ENCODE measurements at places on chromosomes 7 and 10.

DNA sequence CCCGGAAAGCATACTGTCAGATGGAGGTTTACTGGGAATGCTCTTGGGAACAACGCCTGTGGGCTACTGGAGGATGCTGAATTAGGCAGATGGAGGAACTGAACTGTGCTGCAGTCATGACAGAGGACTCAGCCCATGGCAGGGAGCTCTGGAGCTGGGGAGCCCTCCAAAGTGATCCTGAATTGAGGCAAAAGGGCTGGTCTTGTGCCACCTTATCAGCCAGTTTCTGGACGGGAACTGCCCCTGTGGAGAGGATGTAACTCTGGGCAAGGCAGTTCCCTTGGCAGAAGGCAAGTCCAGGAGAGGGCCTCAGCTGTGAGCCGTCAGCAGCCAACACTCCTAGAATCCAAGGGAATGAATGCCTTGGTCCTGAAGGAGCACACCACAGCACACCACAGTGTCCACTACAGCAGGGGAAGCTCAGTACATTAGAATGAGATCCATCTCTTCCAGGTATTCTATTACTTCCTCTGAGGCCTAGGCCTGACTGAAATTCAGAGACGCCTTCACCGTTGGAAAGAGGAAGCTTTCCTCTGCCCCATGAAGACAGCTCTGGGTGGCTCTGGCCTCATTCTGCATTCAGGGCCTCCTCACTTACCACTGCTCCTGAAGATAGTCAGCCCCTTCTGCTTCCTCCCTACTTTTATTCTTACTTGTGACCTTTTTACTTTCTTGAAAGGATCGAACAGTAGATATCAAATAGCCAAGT lies 139.6 kb upstream of the GPR26 start:
- no peak for DNase-seq

- no peak for DNase-seq
Measured at GRCh38 chr10:132837905-132838304, 52.0 kb upstream of the NKX6-2 start.

- DNase-seq = no peak
Measured at GRCh38 chr10:47048526-47048905, 137.3 kb downstream of the PTPN20 start.

GRCh38 chr10:49300140-49300974 lies 1.4 kb downstream of the C10orf71 start:
- no peak for DNase-seq

DNA sequence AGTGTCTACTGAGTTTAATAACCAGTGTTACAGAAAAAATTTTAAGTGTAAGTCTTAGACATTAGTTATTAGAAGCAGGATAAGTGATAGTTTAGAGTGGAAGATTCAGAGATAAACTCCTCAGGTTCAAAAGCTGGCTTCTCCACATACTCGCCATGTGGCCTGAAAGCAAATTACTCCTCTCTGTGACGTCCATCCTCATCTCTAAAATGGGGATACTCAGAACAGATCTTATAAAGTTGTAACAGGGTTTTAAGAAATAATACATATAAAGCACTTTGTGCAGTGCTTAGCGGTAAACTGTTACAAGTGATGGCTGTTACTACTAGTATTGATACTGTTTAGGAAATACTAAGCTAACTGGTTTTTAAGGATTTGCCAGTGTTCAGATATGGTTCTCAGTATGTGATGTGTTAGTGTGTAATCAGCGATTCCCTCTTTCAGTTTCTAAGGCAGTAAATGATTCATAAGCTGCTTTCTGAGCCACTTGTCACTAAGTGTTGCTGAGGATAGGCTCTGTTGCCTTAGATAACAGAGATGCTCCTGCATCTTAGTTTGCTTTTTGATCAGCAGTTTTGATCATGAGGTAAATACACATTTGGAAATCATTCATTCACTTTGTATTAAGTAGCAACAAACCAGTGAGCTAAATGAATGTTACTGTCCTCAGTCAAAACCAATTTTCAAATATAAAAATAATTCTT lies 58.7 kb downstream of the CYP51A1 start:
- DNase-seq = no peak

DNA sequence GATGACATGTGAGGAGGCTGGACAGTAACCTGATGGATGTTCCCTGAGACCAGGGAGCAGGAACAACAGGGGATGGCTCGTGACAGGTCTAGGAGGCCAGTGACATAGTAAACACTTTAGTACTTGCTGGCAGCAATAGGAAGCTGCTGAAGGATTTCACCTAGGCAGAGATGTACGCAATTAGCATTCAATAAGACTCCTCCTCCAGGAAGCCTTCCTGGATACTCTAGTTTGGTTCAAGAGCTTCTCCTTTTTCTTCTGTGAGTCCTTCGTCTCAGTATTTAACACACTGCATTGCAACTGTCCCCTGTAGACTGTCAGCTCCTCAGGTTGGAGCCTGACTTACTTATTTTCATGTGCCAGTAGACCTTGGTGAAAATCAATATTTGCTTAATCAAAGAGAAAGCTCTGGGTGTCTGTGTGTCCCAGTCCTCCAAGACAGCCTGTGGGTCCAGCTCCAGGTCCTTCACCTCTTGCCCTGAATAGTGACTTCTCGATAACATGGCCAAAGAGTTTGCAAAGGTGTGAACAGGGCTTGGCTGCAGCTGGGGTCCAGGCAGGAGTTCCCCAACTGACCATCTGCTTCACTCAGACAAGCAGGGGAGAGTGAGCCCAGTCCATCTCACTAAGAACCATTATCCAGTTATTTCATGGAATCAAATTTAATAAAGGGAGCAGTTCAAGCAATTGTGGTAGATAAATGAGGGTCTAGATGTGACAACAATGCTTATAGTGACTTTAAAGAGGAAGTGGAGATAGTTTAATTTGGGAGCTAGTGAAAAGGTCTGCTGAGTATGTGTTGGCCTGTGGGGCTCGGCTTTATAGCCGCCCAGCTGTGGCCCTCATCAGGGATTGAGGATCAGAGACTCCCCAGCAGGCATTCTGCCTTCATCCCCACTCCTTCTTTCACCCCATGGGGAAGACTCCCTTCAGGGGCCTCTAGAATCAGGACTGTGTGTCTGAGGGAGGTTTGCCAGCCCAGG lies 9.4 kb downstream of the TMEM273 start:
- no peak for DNase-seq

GRCh38 chr7:20307901-20308300 lies 22.8 kb upstream of the ITGB8 start:
- no peak for DNase-seq

DNA sequence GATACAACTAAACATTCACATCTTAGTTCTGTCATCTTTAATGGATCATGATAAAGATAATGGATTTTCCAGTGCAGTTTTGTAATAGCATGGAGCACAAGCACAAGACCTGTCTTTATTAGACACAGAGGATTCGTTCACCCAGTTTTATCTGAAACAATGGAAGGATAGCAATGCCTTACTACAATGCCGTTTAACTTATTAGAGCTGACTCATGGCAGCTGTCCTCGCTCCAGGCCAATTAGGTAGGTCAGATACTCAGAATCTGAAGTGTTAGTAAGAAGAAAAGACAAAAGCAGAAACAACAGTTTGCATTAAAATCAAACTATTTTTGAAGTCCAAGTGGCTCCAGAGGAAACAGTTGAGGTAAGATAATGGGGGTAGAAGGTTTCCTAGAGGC lies 12.8 kb downstream of the OR13A1 start:
- DNase-seq = no peak

- no peak for DNase-seq
Measured at GRCh38 chr7:42283553-42283952, 46.5 kb upstream of the GLI3 start.

GRCh38 chr7:24826662-24827020 lies 69.4 kb upstream of the GSDME start:
- no peak for DNase-seq

- no peak for DNase-seq
Measured at GRCh38 chr10:19946245-19946644, 130.0 kb downstream of the PLXDC2 start.

DNA sequence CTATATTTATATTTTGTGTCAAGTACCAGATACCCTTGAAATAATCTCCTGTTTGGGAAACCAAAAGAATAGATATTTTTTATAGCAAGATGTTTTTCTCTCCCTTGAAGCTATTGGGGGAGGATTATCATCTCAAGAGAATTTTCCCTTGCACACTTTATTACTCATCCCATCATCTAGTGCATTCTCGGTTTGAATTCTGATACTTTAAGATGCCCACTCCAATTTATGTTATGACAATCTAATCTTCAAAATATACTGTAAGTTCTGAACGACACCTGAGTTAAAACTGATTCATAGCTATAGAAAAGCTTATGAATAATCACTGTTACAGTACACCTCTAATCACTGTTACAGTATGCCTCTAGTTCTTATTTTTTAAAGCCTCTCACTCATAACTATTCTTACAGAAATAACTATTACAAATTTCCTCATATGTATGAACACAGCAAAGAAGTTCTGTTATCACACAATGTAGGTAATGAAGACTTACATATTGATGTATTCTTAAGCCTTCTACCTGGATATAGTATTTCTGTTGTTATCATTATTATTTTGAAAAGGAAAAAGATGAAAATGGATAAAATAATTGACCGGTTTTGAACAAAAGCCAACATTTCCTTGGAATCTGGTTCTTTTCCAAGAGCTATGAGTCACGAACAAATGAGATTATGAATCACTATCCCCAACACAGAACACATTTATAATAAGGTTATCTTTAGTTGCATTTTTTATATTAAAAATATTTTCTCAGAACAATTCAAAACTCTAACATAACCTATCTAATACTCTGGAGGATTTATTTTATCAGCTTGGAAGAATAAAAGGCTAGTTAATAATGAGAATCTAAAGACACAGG lies 72.3 kb upstream of the FAM13C start:
- no peak for DNase-seq

- no peak for DNase-seq
Measured at GRCh38 chr7:81339946-81340345, 421.1 kb upstream of the SEMA3C start.

- no peak for DNase-seq
Measured at GRCh38 chr10:89879121-89879520, 177.7 kb downstream of the KIF20B start.

DNA sequence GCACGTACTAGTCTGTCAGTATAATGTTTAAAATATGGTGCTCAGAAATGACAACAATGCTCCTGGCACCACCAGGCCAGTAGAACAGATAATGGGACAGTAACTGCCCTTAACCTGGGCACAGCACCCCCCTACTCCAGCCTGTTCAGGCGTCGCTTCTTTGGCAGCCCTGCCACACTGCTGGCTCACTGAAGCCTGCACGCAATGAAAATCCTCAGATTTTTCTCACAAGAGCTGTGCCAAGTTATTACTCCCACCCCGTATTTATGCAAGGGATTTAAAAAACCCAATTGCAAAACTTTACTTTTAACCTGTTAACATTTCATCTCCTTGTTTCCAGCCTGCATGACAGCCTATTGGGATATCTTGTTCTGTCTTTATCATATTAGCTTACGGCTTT lies 56.6 kb upstream of the LAMB1 start:
- no peak for DNase-seq

GRCh38 chr7:117012696-117013095 lies 59.4 kb downstream of the ST7 start:
- DNase-seq = no peak

DNA sequence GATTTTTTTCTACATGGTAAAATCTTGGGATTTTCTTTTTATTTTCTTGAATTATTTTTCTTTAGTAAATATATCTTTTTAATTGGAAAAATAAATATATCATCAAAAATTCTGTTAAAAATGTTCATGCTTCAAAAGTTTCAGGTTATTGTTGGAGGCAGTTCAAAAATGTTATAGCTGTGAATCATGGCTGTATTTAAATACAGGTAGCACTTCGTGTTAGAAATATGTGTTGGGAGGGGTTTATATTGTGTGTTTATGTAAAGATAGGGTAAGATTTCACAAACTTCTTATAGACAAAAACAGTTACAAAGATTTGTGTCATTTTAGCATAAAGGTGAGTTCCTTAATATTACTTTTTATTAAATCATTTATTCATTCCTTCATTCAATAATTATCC lies 60.4 kb downstream of the HDAC9 start:
- DNase-seq = no peak

GRCh38 chr10:128286762-128287500 lies 160.7 kb upstream of the MKI67 start:
- no peak for DNase-seq

GRCh38 chr7:130393841-130394411 lies 13.6 kb downstream of the CPA1 start:
- no peak for DNase-seq

DNA sequence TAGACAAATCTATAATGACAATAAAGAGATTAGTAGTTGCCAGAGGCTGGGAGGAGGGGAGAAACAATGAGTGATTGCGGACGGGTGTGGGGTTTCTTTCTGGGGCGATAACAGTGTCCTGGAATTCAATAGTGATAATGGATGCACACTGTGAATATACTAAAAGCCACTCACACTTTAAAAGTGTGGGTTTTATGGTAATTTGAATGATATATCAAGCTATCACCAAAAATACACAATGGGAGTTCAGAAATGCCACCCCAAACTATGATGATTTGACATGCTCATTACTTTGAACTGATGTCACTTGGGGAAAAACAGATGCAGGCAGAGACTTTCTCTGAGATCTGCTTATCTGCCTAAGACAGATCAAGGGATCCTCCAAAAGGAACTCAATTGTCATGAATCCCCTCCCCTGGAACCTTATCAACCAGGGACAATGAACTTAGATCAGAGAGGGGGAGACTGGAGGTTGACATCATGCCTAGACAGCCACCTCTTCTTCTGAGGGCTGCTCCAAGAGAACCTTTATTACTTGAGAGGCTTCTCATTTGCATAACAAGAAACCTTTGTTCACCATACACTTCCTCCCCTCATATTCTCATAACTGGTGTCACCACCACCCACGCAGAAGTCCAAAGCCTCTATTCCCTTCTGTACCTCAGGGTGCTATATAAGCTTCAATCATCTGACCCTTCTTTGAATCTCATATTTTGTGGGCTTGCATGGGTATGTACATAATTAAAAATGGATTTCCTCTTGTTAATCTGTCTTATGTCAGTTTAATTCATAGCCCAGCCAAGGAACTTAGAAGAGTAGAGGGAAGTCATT lies 14.8 kb upstream of the ZC3HAV1 start:
- no peak for DNase-seq

DNA sequence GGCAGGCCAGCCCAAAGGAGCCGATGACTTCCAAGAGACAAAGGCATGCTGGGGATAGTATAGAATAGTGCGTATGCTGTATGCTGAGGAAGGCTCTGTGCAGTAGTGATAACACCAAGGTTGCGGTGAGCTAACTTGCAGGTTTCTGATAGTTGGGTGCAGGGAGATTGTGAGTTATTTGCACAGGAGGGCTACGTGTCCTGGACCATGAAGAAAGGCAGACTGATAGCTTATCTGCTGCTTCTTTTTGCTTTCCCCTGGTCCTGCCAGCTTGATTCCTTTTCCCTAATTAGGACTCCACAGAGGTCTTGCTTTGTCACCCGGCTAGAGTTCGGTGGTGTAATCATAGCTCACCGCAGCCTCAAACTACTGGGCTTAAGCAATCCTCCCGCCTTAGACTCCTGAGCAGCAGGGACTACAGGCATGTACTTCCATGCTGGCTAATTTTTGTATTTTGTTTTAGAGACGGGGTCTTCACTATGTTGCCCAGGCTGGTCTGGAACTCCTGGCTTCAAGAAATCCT lies 43.9 kb upstream of the ARHGAP12 start:
- DNase-seq = no peak

- DNase-seq = no peak
Measured at GRCh38 chr7:157278791-157279724, 57.7 kb upstream of the DNAJB6 start.

GRCh38 chr7:115145512-115145911 lies 223.6 kb downstream of the MDFIC start:
- no peak for DNase-seq
